ENCODE measurements at places on chromosomes 16 and 17.

DNA sequence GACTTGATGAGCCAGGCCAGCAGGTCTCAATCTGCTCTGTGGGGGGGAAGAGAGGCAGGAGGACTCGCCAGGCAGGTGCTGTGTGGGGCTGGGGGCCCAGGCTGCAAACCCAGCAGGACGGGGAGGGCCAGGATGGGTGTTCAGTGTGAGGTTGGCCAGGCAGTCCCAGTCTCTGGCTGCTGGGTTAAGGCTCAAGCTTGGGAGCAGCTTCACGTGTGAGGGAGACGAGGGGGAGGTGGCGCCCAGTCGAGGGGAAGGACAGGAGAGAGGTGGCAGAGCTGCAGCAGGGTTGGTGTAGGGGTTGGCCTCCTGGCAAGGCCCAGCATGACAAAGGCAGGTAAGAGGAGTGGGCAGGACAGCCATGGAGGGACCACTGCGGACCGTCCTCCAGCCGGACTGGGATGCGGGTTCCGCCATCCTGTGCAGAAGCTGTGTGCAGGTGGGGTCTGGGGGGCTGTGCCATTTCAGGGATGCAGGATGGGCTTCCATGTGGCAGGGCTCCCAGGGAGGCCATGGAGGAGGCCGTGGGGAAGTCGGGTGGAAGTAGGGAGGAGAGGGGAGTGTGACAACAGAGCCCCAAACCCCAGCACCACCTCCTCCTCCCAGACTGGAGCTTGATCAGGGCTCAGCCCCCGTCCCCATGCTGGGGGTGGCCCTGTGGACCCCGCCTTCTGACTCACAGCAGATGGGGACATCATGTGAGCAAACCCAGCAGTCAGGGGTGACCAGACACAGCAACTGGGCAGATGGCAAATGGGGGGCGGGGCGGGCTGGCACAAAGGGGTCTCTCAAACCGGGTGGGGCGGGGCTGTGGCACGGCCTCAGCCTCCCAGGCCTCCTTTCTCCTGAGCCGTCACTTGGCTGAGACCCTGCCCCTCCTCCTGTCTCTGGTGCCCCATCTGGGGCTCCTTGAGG, 2.8 kb downstream of the ADGRG1 start:
- no peak for DNase-seq

DNA sequence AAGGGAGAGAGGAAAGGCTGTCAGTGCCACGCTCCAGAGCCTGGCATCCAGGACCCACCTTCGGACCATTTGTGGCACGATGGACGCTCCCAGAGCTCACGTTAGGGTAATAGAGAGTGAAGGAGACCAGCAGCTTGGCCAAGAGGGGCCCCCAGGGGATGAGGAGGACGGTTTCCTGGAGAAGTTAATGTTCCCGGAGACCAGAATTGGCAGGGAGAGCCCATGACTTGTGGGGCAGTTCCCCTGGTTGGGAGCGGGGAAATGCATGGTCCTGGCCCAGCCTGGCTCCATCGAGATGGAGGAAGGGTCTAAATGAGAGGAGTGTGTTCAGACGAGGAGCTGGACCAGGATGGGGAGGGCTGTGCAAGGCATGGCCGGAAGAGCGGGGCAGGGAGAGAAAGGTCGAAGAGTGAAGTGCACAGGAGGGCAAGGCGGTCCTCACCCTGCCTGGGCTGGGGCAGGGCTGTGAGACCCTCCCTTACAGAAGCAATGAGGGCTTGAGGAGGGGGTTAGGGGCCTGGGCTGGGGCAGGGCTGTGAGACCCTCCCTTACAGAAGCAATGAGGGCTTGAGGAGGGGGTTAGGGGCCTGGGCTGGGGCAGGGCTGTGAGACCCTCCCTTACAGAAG, 2.9 kb upstream of the HIC1 start:
- no peak for DNase-seq

DNA sequence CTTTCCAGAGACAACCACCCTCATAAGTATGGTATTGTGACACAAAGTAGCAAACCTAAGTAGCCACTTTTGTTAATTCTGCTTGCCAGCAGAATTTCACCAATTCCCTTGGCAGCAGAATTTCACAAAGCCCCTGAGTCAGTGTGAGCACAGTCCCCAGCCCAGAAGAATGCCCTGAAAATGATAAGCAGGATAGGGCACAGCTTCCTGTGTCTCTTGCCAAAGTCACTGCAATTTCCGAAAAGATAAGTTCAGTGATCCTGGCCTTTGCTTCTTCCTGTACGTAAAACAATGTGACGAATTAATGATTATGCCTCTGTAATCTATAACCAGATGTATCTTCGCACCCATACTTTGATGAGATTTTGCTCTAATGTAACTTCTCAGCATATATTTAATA, 16.0 kb upstream of the WIPF2 start:
- no peak for DNase-seq

- DNase-seq: no peak
These were observed 7.1 kb downstream of the ERBB2 start for GRCh38 chr17:39706921-39707337.

DNA sequence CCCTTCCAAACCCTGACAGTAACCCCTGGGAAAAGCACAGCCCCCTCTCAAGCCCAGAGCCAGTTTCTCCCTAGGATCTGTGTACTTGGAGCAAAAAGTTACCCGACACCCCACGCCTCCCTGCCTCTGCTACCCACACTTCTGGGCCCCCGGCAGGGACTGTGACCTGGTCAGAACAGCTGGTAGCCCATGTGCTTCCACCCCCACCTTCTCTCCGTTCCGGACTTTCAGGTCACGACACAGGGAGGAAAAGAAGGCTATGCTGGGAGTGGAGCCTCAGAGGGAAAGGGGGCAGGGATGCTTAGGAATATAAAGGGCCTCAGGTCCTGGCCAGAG, 6.4 kb downstream of the PPY start:
- no peak for DNase-seq

- no peak for DNase-seq
These were observed 7.8 kb downstream of the PIGS start for GRCh38 chr17:28563475-28563874.

DNA sequence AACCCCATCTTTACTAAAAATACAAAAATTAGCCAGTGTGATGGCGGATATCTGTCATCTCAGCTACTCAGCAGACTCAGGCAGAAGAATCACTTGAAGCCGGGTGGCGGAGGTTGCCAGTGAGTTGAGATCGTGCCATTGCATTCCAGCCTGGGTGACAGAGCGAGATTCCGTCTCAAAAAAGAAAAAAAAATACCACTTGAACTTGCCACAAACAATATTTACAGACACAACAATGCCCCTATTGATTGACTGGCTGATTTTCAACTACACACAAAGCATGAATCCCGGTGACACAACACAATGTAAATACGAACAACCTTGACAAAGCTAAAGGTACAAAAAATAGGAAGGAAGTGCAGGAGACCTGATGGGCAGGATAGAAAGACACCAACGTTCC, 49.3 kb downstream of the NXN start:
- no peak for DNase-seq

GRCh38 chr16:50282955-50283631, 16.7 kb downstream of the ADCY7 start:
- DNase-seq: no peak

DNA sequence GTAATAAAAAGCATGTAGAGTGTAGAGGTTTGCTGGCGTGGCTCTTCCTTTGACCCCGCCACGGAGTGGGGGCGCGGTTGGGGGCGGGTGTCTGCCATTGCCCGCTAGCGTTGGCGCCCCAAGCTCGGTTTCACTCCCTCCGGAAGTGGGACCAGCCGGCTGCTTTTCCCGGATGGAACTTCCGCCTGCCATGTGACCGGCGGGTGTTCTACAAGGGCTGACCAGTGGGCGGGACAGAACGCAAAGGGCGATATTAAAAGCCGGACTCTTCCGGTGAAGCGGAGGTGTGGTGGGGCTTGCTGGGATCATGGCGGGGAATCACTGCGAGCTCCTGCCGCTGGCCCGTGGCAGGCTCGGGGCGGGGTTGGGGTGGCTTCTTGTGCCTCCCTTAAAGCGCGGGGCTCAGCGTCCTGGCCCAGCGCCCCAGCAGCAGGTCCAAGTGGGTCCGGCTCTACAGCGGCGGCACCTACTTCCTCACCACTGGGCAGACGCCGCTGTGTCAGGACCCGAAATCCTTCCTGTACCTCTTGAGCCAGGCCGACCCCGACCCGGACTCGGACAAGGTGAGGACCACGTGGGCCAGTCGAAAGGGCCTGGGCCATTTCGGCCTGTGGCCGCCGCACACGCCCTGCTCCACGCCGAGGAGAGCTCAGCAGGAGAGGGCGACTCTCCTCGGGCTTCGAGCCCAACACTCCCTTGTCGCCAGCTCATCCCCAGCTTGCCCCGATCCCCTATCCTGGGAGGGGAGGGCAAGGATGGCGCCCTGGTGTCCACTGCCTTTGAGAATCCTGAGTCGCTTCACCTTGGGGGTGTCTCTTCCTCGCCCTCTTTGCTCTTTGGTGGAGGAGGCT, 65.6 kb downstream of the PDPK1 start:
- DNase-seq: peak; percentile 82

DNA sequence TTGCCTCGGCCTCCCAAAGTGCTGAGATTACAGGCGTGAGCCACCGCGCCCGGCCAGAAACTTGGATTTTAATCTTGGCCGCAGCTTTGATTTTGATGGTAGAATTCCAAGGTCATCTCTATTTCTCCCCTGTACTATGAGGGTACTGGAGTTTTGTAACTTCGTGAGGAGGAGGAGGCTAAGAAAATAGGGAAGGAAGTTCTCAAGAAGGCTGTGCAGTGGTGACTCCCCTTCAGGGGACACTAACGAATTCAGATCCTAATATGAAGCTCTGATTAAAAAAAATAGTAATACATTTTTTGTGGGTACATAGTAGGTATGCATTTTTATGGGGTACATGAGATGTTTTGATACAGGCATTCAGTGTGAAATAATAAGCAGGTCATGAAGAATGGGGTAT, 55.9 kb downstream of the LDHD start:
- DNase-seq: no peak

- DNase-seq: no peak
These were observed 440.2 kb downstream of the KCNJ2 start for GRCh38 chr17:70609566-70609965.

DNA sequence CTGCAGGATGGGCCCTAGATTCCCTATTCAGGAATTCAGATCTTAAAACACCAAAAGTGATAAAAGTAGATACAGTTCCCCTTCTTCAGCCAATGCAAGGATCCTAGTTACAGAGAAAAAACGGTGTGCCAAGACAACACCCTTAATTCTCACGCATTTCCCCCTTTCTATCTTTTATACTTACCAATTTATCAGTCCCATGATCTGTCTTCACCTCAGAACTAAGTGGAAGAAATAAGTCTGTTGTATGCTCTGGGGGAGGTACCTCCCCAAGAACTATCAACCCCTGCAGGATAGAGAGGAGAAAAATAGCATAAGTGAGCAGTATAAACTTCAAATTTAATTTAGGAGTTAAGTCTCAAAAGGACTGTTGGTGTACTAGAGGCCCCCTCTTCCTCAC, 83.2 kb downstream of the STH start:
- no peak for DNase-seq

- no peak for DNase-seq
These were observed 71.1 kb downstream of the DYNLRB2 start for GRCh38 chr16:80611930-80612327.
